NCI-H510A (cell line): ENCODE measurements at places on chromosomes 2 and 18.

- no peak for DNase-seq
These were observed 4.2 kb upstream of the PROC start for GRCh38 chr2:127413782-127414637.

- no peak for DNase-seq
These were observed 167.5 kb downstream of the SLC39A10 start for GRCh38 chr2:195824478-195824877.

DNA sequence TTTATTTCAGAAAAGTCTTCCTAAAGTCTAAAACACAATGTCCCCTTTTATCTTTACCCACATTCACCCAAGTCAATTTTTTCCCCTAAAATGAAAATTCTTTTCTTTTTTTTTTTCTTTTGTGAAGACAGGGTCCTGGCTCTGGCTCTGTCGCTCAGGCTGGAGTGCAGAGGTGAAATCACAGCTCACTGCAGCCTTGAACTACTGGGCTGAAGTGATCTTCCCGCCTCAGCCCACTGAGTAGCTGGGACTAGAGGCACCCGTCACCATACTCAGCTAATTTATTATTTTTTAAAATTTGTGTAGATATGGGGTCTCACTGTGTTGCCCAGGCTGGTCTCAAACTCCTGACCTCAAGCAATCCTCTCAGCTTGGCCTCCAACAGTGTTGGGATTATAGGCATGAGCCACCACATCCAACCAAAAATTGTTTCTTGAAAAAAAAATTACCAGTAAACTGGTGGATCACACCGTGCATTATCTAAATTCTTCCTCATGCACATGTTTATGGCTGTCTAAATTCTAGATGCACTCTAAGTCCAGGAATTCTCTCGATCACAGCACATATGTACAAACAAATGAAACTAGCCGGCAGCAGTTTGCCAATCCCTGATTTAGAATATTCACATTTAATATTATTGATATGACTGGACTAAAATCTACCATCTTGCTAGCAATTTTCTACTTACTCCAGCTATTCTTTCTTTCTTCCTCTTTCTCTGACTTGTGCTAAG, 56.8 kb downstream of the OLA1 start:
- DNase-seq, result no peak

- DNase-seq, result no peak
These were observed 94.5 kb upstream of the CHRNA1 start for GRCh38 chr2:174858745-174859144.

- DNase-seq, result no peak
These were observed 126.1 kb upstream of the CTAGE1 start for GRCh38 chr18:22543769-22544168.

DNA sequence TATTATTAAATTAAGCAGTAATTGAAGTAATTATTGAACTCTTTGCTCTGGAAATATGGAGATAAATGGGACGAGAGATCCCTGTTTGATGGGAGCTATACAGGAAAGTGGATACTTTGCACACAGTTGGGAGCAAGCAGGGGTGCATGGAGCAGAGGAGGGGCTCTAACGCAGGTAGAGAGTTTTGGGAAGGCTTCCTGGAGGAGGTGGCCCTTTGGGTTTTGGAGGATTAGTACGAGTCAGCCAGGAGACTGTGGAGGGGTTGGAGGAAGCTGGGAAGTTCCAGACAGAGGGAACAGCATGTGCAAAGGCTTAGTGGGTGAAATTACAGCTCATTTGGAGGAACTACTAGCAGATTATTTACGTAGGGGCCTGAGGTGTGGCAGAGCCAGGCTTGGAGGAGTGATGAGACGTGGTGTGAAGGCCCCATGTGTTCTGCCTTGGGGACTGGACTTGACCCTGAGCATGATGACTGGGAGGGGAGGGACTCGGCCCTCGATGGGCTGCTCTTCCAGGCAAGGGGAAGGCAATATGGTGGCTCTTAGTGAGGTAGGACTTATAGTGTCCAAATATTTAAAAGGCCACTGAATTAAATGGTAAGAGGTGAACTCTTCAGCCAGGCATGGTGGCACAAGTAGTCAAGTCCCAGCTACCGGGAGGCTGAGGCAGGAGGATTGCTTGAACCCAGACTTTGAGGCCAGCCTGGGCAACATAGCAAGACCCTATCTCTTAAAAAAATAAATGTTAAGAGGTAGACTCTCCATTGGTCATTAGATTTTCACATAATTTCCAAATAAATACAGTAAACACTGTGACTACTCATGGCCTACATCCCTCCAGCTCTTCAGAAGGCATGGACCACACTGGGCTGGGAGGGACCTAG, 30.2 kb downstream of the GREB1 start:
- no peak for DNase-seq

DNA sequence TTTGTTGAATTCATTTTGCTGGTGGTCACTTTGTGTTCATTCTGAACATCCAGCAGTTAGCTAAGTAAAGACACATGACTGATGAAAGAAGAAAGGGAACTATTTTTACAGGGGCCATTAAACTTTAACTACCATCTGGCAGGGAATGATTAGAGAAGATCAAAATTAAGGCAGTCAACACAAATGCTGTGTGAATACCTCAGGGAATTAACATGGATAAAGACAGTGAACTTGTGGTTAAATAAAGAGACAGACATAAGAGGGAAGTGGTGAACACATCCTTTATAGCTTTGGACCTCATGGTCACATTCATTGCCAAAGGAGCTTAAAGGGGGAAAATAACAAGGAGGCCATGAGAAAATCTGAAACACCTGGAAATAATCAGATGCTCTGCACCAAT, 52.6 kb upstream of the ATP5MC3 start:
- DNase-seq, result no peak

DNA sequence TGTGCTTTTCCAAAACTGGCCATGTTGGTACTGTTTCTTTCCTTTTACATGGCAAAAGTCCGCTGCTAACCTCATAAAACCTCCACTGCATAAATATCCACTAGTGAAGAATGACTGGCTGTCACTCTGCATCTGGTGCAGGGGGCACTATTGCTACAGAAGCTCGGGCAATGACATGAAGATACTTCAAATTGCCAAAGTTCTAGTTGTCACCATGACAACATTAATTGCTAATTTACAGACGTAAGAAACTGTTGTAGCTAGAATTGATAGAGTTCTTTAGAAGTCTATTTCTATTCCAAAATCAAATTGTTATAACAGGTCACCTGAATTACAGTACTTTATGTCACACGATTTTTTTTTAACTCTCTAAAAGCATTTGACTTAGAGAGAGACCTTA, 845 bp downstream of the CFAP210 start:
- DNase-seq, result no peak

DNA sequence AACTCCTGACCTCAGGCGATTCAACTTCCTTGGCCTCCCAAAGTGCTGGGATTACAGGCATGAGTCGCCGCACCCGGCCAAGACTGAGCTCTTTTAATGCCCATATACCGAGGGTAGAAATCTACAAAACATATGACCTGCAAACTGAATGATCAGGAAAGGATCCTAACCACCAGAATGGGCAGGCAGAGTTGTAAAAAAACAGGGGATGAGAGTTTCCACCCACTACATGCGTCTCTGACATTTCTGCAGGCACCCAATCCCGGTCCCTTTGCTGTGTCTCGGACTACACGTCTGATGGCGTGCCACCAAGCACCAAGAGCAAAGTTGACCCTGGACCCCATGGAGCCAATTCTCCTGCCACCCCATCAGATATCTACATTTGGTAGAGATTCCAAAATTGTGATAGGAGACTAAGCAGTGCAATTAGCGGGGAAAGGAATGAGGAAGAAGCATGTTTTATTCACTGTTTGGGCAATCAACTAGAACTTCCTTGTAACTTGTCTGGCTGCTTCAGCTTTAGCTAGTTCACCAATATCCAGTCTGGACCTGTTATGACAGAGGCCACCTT, 74.1 kb downstream of the ATP8B1 start:
- no peak for DNase-seq

- DNase-seq, result no peak
These were observed 15.6 kb upstream of the ASAP2 start for GRCh38 chr2:9191041-9191481.

- DNase-seq, result no peak
These were observed 56.6 kb downstream of the ZNF804A start for GRCh38 chr2:184654945-184655344.

- no peak for DNase-seq
These were observed 123.9 kb upstream of the FAM117B start for GRCh38 chr2:202510911-202511310.

DNA sequence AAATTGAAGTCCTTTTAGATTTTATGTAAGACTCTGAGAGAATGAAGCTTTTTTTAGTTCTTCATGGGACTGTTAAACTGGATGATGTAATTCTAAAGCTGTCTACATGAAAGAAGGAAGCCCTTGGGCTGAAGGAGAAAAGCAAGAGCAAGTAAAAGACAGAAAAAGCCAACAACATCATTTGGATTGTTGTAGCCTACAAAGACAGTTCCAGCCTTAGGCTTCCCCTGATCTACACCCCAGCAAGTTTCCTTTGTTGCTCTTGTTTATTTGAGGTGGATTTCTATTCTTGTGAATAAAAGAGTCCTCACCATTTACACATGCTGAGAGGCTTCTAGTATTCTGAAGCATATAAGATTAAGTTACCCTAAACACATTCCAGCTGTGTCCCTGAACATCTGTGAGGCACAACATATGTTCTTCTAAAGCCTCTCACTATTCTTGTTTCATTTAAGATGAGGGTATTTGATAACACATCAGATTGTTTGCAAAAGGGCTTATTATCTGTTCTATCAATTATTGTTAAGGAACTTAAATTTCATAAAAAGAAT, 377.8 kb downstream of the LNPK start:
- DNase-seq, result no peak

- no peak for DNase-seq
These were observed 109.8 kb downstream of the FSHR start for GRCh38 chr2:49044350-49045079.

DNA sequence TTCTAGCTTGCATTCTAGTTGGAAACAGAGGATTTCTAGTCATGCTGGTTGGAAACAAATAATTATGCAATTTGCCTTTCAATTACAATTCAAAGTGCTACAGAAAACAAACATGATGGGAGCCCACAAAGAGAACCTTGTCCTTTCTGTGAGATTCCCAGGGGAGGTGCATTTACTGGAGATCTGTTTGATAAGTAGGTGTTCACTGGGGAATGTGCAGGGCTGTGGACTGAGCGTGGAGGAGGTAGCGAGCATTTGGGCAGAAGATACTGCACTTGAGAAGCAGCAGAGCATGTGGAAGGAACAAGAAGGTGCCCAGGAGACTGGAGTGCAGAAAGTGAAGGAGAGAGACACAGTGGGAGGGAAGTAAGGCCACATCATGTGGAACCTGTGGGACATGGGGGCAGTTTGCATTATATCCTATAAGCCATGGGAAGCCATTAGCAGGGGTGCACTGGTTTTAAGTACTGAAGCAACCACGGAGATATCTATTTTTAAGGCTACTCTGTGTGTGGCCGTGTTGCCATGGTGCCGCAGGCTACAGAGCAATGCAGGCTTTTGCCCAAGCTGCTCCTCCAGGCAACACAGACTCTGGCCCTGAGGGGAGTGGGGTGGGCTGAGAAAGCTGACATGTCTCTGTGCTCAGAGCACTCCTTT, 154.0 kb downstream of the ANTXR1 start:
- no peak for DNase-seq

- no peak for DNase-seq
These were observed 21.7 kb upstream of the NRP2 start for GRCh38 chr2:205660521-205661124.
